RPMI7951 (cell line): ENCODE measurements at places on chromosomes 2 and 18.

GRCh38 chr2:64606479-64607363, 47.0 kb downstream of the SERTAD2 start:
- no peak for DNase-seq

GRCh38 chr18:58590254-58590653, 38.6 kb downstream of the ALPK2 start:
- peak; percentile 58 for DNase-seq

GRCh38 chr2:69770193-69770702, 28.3 kb downstream of the ANXA4 start:
- peak; percentile 90 for DNase-seq

- no peak for DNase-seq
Observed at GRCh38 chr2:146024212-146024743, 1504.4 kb upstream of the ZEB2 start.

DNA sequence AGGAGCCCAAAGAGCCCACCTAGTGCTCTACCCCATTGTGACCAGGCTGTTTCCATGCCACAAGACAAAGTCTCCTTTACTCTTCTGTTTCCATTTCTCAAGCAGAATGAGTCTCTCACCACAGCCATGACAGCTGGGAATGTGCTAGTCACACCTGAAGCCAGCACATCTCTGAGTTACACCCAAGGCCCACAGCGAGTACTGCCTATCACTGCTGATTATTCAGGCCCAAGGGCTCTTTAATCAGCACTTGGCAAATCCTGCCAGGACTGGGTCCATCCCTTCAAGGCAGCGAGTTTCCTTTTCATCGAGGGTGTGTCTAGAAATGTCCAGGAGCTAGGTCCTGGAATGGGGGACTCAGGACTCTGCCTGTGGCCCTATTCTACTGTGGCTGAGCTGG, 14.6 kb upstream of the PPP1R1C start:
- DNase-seq: no peak

DNA sequence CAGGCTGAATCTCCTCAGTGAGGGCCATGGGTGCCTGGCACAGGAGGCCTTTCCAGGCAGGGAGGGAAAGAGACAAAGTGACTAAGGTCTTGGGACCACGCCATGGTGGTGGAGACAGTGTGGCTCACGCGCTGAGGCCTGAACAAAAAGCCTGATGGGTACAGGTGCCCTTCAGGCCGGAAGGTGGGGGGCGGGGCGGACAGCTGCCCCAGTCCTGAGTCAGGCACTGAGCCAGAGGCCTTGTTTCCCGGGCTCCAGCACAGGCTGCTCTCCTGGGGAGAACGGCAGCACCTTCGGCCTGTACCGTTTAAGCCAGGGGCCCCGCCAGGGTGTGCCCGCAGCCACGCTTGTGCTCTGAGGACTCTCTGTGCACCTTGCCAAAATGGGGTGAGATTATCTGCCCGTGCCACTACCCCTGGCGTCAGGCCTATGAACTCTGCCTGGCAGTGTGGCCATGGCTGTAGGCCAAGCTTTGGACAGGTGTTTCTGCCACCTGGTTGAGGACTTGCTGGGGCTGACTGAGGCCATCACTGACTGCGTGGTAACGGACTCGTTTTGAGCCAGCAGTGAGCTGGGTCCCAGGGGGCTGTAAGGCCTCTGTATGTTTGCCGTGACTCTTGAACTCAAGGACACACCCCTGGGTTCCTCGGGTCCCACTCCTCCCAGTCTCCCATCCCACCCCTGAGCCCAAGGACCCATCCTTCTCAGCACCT, 31.7 kb upstream of the DNMT3A start:
- no peak for DNase-seq

DNA sequence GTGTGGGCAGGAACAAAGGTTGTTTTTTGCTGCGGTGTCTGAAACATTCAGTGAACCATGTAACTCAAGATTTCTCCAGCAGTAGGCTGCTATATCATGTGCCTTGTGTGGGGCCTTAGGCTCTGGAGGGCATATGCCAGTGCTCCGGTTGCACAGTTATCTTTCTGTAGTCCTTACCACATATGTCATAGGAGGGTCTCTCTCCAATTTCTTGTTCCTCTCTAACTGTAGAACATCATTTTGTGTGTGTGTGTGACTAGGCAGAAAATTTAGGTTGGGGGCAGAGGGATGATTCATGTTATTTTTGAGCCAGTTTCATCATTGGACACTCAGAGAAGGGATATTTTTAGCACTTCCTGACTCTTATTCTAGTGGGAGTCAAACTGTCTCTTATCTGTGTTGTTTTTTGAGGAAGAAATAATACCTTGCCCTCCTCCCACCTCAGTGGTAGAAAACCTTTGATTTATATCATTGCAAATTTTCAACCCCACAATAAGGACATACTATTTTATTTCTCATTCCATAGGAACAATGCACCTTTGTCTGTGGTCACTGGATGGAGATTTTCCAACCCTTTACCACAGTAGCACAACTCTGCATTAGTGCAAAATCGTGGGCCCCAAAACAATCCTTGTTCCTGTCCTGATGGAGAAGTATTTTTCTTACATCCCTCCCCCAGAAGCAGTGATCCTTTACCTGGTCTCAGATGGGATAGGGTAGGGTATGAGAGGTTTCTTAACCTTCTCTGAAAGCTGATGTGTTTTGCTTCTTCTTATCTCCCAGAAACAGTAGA, 113.9 kb downstream of the CCDC74A start:
- DNase-seq: peak; percentile 82

DNA sequence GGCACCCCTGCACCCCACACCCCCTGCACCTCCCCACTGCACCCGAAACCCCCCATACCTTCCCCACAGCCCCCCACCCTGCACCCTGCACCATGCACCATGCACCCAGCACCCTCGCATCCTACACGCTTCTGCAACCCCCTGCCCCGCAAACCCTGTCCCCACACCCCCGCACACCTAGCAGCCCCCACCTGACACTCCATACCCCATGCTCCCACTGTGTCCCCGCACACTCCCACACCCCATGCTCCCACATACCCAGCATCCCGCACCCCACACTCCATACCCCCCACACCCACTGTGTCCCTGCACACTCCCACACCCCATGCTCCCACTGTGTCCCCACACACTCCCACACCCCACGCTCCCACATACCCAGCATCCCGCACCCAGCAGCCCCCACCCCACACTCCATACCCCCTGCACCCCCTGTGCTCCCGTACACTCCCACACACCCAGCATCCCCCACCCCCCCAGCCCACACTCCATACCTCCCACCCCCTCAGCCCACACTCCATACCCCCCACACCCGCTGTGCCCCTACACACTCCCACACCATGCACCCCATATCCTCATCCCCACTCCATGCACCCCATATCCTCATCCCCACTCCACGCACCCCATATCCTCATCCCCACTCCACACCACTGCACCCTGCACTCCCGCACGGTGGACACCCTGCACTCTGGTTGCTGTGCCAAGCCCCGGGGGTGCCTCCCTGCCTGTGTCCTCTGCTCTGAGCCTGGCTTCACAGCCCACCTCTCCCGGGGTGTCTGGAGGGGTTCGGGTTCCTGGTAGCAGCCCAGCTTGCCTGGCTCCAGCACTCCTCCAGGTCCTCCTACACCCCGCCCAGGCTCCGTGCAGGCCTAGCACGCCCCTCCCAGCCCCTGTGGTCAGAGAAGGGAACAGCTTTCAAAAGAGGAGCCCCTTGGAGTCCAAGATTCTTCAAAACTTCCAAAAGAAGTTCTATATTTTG, 93.9 kb upstream of the CTDP1 start:
- no peak for DNase-seq

DNA sequence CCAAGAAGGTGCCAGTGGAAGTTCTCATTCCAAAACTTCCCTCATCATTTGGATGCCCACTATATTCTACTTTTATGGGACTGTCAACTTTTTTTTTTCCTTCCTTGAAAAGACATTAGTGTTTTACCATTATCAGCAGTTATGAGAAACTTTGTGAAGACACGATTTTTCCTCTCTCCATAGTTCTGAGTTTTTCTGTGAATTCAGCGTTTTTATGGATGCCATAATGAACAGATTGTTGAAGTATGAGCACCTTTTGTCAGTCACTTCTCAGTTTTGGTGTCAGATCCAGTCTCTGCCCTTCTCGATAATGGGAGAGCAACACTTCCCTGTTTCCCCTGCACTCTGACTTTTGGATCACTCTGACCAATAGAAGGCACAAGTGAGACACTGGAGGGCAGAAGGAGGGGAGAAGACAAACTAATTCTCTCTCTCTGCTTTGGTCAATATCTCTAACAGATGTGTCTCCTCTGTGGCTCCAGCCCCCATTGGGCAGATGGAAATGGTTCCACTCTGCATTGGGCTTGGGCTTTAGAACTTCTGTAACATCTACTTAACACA, 53.5 kb upstream of the FN1 start:
- DNase-seq: no peak

DNA sequence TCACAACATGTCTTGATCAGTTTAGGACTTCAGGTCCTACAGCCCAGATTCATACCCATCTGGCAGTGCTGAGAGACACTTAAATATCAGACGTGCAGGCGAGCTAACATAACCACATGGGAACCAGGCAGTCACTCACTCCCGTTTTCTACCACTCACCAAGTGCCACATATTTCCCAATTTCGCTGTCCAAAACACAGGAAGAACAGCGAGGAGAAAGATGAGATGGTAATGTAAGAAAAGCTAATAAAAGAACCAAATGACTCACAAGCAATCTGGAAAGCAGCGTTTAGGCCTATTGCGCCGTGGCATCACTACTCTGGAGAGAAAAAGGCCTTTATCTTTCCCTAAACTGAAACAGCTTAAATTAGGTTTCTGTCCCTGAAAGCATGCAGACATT, 647.8 kb upstream of the SLC39A10 start:
- peak; percentile 17 for DNase-seq

GRCh38 chr2:233407771-233408181, 53.5 kb downstream of the DGKD start:
- no peak for DNase-seq

GRCh38 chr2:18336975-18337374, 223.5 kb downstream of the RDH14 start:
- DNase-seq: no peak

GRCh38 chr18:58276789-58277739, 233.0 kb downstream of the NEDD4L start:
- no peak for DNase-seq

DNA sequence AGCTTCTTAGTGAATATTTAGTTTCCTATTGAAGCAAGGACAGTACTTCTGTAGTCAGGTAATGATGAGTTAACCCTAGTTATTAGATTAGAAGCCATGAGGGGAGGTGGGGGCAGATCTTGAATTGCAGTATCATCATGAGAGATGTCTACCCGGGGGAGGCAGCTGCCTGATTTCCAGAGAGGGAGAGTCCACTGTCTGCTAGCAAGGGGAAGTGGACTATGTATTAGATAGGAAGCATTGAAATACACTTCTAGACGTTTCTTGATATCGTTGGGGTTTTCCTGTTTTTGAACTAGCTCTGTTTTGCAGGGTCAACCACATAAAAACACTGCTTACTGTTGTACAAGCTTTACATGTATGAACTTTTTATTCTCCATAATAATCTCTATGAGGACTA, 38.8 kb downstream of the APLF start:
- no peak for DNase-seq

DNA sequence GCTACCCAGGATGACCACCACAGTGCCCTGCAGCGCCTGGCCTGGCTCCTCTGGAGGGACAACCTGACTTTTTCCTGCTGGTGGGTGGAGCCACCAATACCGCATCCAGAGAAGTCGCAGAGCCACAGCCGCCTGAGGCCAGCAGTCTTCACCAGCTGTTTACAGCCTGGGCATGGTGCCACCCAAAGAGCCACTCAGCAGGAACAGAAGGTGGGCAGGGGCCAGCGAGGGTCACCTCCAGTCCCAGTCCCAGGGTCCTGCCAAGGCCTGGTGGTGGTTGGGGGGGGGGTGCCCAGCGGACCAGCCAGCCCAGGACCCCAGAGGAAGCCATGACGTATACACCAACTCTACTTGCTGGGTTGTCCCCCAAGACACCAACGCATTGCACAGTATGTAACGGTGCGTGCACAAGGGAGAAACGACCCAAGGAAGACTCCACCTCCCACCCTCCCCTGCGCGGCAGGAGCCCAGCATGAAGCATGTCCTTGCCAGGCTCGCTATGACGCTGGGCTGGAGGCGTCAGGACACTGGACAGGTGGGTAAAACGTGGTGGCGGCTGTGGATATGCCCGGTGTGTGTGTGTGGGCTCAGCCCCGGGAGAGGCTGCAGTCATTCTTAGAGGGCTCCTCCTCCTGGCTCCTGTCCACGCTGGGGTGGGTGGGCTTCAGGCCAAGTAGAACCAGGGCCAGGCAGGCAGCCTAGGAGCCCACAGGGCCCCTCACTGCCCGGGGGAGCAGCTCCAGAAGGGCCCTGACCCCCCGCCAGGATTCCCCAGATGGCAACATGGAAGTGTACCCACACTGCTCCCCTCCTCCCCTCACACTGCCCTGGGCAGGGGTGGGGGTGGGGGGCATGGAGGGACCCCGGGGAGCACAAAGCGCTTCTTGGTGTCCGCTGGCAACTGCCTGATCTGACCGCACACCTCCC, 49.3 kb downstream of the HS6ST1 start:
- no peak for DNase-seq

- DNase-seq: no peak
Observed at GRCh38 chr2:38716185-38716584, 35.0 kb downstream of the SRSF7 start.

GRCh38 chr2:9648821-9649220, 18.0 kb upstream of the YWHAQ start:
- no peak for DNase-seq

GRCh38 chr2:69390001-69390400, 3.0 kb upstream of the GFPT1 start:
- DNase-seq: no peak

- no peak for DNase-seq
Observed at GRCh38 chr2:111973701-111974100, 75.3 kb downstream of the MERTK start.

- no peak for DNase-seq
Observed at GRCh38 chr2:33139949-33140348, 193.2 kb downstream of the LTBP1 start.

DNA sequence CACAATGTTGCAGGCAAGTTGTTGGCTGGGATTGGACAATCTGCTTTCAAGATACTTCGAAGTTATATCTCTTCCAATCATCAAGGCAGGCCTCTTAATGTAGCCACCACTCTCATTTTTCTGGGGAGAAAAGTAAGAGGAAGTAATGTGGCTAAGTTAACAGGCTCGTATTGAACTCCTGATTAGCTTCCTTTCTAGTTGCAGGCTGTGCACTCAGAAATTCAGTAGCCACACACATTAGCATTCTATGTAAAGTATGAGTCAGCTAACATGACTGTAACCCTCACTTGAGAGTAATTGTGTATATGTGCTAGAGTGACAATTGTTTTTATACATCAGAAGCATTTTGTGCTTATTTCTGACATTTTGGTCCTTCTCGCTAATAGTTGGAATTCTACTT, 3.3 kb downstream of the TWSG1 start:
- peak; percentile 21 for DNase-seq
